ENCODE measurements at places on chromosomes 2 and 18.

DNA sequence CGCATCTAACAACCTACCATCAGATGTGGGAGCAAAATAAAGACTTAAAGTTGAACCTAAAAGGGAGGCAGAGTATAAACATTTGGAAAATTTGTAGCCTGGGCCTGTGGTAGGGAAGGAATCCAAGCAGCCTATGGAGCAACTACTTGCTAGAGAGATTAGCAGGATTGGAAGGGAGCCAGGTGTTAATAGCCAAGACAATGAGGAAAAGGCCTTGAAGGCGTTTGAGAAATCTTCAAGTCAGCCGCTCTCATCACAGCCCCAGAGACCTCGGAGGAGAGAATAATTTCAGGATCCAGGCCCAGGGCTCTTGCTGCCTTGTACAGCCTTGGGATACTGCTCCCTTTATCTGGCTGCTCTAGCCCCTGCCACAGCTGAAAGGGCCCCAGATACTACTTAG lies 219.7 kb downstream of the THSD7B start:
- DNase-seq, result no peak

GRCh38 chr2:233051241-233052149 lies 8.6 kb upstream of the INPP5D start:
- peak; percentile 83 for DNase-seq

DNA sequence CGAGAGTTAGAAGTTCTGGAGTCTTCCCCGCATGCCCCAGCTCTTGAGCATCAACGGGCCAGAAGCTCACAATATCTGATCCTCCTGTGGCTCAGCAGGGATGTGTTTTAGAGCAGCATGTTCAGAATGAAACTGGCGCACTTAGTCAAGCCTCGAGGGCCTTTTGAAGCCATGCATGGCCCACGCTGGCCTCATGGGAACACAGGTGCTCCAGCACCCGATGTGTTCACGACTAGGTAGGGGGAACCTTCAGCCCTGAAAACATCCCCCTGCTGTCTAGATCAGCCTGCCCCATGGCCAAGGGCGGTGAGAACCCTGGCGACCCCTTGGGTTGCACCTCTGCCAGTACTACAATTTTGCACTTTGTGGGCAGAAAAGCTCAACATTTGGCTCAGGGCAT lies 32.8 kb downstream of the MSH6 start:
- DNase-seq, result no peak

- DNase-seq, result no peak
Observed at GRCh38 chr2:236809716-236810115, 240.1 kb downstream of the ACKR3 start.

GRCh38 chr18:10296491-10296890 lies 157.9 kb upstream of the APCDD1 start:
- DNase-seq, result no peak

GRCh38 chr18:3839581-3839981 lies 389.6 kb downstream of the TGIF1 start:
- DNase-seq, result no peak

DNA sequence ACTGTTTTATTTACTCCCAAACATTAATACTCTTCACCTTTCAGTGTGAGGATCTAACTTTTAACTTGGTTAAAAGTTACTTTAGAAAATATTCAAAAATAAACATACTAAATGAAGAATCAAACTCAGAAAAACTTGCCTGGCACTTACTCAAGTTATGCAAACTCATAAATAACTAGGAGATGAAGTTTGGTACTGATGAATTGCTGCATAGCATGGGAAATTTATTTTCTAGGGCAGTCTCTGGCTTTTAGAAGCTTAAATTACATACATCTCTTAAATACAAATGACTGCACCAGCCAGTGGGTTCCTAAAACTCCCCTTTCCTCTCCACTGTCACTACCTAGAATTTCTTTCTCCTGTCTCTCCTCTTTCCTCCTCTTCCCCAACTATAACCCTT lies 46.7 kb upstream of the CREB1 start:
- no peak for DNase-seq

DNA sequence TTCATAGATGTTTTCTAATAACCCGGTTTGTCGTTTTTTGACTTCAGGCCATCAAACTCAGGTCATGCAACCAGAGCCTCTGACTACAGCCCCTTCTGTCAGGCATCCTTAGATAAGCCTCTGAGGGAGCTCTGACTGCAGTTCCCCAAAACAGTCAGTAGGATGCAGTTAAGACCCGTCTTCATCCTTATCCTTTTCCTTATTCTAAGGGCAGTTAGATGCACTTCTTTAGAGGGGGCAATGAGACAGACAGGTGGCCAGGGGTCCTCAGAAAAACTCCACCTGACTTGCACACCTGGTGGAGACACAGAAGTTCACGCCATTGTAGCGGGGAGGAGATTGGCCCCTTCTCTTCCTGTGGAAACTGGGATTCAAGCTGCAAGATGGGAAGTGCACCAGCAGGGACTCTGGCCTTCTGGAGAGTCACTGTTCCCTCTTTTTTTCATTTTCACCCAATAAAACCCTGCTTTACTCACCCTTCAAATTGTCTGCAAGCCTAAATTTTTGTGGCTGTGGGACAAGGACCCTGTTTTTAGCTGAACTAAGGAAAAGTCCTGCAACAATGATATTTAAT lies 104.8 kb upstream of the TFPI start:
- peak; percentile 25 for DNase-seq

GRCh38 chr2:217973008-217973787 lies 29.6 kb downstream of the TNS1 start:
- peak; percentile 21 for DNase-seq

DNA sequence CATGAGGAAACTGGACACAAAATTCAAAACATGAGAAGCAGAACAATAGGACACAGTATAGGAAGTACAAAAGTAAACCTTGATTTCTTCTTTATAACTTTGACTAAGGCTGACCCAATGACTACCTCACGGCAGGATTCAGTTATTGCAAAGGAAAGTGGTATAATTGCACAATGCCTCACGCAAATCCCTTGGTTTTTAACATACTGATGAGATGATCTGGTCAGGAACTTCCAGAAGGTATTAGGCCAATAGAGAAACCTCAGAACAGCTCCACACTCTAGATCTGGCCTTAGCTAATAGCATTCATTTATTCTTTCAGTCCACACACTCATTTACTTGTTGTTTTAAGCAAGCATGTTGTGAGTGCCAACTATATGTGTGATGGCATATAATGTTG lies 1526.9 kb upstream of the ACVR2A start:
- DNase-seq, result no peak

GRCh38 chr2:70520825-70521224 lies 32.8 kb downstream of the TGFA start:
- DNase-seq, result no peak

DNA sequence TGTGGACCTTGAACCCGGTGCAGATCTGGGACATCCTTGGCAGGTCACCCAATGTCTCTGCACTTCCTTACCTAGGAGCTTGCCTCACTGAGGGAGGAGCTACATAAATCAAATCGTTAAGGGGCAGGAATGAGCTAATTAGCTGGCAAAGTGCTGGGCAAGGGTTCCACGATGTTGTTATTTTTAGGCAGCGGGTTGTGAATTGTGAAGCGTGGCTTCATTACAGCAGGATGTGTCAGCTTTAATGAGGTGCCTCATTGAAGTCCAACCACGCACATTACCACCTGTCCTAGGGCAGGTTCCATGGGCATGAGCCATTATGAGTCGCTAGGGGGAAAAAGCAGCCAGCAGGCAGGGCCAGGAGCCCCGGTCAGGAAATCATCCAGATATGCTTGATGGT lies 127.0 kb upstream of the AGAP1 start:
- DNase-seq, result no peak

- no peak for DNase-seq
Observed at GRCh38 chr2:31739161-31739560, 158.4 kb upstream of the SRD5A2 start.

DNA sequence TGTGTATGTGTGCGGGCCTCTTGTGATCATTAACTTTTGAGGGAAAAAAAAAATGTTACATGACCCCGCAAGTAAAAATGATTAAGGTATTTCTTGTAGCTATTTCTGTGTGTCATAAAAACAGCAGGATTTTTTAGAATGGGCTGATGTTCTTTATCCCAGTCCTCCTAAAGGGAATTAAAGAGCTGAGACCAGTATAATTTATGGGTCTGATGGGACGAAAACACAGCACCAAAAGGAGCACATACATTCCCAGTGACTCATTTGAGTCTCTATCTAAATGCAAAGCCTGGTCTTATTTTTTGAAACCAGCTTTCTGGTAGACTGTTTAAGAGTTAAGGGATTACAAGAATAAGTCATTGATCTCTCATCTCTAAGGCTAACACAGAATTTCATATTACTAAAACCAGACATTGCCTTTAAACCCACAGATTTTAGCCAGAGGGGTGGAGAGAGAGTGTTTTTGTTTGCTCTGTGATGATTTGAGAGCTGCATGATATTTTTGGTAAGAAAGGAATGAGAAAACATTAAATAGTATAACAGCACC lies 342.3 kb upstream of the EPHA4 start:
- peak; percentile 53 for DNase-seq

GRCh38 chr2:180707175-180707883 lies 273.1 kb upstream of the UBE2E3 start:
- DNase-seq, result no peak

Data from kidney (tissue), 22 donors.